ENCODE measurements at places on chromosomes 12 and 14.

GRCh38 chr12:123905319-123905925 is 67.2 kb downstream of the CCDC92 start:
- DNase-seq = peak; percentile 70

GRCh38 chr12:113660936-113661335 is 189.3 kb upstream of the LHX5 start:
- no peak for DNase-seq

- no peak for DNase-seq
Measured at GRCh38 chr14:79467835-79468234, 743.5 kb downstream of the DIO2 start.

GRCh38 chr12:57890191-57891115 is 43.9 kb upstream of the CTDSP2 start:
- no peak for DNase-seq

DNA sequence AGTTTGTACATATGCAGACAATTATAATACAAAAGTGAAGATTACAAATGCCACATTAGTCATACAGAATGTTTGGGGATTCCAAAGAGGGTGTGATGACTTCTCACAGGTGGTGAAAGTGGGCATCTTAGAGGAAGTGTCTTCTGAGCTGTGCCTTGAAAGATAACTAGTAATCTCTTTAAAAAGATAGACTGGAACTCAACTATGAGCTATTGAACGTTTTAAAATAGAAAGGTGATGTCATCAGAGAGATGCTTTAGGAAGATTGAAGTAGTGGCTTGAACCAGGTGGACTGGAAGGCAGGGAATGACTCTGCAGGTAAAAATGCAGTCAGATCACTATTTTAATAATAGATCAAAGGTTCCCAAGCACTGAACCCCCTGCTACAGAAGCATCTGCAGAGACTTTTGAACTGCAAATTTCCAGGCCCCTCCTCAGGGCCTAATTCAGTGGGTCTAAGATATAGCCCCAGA is 50.3 kb downstream of the SYT1 start:
- no peak for DNase-seq

DNA sequence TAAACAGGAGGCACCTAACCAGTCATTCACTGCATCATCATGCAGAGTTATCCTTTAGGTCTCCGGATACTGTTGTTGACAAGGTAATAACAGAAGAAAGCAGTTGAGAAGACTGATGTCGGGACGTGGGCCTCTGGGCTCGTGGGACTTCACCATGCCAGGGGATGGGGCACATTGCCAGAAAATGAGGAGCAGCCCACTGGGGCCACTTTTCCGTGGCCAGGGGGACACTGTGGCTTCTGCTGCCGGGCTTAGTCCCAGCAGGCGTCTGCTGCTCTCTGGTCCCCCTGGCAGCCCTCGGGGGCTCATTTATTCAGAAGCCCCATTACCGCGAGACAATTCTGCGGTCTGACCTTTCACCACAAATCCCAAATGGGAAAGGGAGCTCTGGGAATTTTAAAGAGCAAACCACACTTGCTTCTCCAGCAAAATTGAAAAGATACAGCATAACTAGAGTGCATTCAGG is 201.2 kb downstream of the DAD1 start:
- DNase-seq = no peak

DNA sequence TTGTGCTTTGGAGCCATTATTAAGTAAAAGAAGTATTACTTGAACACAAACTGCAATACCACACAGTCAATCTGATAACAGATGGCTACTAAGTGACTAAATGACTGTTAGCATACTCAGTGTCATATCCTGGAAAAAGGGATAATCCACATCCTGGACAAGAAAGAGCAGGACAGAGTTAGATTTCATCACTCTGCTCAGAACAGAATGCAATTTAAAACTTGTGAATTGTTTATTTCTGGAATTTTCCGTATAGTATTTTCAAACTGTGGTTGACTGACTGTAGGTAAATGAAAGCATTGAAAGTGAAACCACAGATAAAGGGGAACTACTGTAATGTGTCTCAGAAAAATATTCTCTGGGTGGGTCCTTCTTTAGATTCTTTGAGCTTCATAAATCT is 458.8 kb downstream of the TMEM117 start:
- DNase-seq = no peak

- no peak for DNase-seq
Measured at GRCh38 chr12:851343-851742, 98.2 kb downstream of the RAD52 start.

DNA sequence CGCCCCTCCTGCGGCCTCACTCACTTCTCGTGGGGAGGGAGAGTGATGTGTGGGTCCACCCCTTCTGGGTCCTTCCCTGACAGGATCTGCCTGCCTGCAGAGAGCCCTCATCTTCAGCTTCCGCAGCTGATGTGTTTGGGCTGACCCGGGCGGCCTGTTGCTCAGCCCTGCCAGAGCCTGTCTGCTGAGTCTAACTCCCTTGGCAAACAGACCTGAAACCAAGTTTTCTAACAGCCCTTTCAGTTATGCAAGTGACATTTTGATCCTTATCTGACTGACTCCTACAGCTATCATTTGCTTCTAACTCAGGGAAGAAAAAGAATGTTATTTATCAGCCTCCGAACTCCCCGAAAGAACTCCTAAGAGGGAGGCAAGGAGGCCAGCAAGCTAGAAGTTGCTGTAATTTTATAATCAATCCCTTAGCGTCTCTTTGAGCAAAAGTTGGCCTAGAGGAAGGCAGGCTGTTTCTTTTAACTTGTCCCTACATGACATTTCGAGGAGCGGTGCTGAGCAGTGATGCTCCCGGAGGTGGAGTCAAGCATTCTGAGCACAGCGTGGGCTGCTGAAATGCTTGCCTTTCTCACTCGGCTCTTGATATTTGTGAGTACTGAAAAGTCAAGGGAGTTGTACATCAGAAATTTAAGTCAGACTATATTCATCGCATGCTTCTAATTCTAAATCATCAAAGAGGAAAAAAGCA is 31.5 kb upstream of the CACNA2D4 start:
- no peak for DNase-seq

GRCh38 chr14:29930283-29930682 is 2.6 kb upstream of the PRKD1 start:
- no peak for DNase-seq

GRCh38 chr14:68974759-68975347 is 4.2 kb downstream of the ACTN1 start:
- no peak for DNase-seq

DNA sequence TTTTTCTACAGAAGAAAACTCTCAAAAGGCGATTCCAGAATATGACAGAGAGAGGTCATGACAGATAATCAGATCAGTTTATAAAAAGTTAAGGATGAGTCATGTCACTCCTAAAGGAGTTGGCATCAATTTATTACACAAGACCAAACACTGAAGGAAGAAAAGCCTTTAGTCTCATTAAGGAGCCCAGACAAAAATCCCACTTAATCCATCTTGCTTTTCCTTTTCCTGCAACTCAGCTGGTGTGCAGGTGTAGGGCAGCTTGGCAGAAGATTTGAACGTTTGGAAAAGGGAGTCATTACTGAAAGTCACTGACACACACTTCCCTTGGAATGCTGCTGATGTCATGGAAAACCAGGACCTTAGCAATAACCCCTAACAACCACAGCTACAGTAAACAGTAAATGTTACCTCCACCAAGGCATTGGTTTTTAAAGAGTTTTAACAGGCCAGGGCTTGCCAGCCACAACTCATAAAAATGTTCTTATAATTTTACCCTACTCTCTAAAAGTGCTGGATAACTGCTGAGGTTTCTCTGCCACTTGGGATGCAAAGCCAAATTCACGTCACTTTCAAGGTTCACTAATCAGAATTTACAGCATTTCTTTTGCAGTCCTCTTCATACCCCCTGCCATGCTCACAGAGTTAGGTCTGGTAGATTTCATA is 320.6 kb downstream of the RAD51B start:
- DNase-seq = peak; percentile 27

- DNase-seq = no peak
Measured at GRCh38 chr12:88300931-88301330, 158.8 kb downstream of the TMTC3 start.

- no peak for DNase-seq
Measured at GRCh38 chr14:68506021-68506644, 286.7 kb downstream of the ZFP36L1 start.

GRCh38 chr12:122517877-122518276 is 8.9 kb downstream of the RSRC2 start:
- no peak for DNase-seq

DNA sequence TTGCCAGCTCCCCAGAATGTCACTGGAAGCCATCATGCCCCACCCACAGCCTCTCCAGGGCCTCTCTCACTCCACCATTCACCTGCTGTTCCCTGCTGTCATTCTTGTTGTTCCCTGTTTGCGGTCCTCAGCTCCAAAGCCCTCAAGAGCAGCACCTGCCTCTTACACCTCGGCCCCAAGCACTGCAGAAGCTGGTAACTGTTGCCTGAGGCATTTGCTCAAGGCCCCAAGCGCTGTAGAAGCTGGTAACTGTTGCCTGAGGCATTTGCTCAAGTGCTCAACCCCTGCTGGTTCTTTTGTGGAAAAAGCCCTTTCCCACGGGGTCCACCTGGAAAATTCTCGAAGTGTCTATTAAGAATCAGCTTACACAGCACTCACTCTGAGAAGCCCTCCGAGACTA is 78.0 kb downstream of the ARL6IP4 start:
- DNase-seq = no peak

- no peak for DNase-seq
Measured at GRCh38 chr12:93889516-93890212, 212.5 kb downstream of the CRADD start.

DNA sequence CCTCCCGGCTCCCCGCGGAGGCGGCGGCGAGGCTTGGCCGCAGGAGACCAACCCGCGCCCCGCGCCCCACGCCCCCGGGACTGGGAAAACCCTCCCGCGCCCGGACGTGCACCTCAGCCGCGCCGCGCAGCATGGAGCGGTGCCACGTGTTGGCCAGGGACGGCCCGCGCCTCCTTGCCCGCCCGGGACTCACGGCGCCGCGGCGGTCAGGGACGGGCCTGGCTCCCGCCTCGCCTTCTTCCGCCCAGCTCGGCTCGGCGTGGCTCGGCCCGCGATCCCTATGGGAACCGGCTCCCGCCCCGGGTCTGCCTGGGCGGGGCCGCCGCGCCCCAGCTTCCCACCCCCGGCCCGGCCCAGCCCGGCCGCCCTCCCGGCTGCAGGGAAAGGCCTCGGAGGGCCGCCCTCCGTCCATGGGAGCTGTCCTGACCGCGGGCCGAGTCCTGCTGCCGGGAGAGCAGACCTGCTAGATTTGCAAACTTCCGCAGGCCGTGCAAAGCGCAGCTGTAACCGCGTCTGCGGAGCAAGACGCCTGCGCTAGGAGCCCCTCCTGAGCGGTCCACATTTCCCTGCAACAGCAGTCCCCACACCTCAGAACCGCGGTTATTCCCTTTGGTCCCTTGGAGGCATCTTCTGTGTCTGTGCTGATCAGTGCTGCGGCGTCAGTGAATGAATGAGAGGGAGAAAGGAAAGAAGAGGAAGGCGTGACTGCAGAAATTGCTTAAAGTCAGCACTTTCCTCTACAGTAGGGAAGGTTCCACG is at the start of gene CDKL1:
Gene CDKL1, minus strand, starts transcription at position 251 of the 759 bp plus-strand sequence. CDS start 1,013 bp downstream, outside the sequence.
- DNase-seq = no peak

DNA sequence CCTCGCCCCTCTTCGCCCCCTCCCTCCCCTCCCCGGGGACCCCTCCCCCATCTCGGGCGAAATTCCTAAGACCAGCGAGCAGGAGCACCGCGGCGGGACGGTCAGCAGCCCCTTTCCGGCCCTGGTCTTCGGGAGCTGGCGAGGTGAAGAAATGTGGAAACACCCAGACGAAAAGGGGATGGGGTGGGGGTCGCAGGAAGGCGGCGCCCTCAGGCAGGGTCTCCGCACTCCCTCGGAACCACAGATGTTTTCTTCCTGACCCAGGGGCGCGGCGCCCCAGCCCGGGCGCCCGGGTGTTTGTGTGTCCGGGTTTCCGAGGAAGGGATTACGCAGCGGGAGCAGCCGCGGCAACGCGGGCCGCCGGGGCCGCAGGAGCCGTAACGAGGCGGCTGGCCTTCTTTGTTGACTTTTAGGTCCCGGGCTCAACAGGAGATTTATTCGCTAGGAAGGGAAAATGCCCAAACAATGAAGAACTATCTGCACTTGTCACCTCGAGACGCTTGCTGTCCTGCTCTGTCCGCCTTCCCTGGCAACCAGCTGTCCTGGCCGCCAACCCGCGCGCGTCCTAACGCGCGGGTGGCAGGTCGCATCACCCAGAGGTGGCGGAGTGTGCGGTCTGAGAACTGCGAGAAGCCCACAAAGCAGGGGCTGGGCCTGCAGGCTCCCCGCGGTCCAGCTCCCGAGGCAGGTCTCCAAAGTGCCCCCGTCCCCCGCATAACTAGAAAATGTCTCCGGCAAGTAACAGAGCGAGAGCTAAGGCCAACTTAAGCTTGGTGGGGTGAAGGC is 7.0 kb downstream of the FOXA1 start:
- no peak for DNase-seq

DNA sequence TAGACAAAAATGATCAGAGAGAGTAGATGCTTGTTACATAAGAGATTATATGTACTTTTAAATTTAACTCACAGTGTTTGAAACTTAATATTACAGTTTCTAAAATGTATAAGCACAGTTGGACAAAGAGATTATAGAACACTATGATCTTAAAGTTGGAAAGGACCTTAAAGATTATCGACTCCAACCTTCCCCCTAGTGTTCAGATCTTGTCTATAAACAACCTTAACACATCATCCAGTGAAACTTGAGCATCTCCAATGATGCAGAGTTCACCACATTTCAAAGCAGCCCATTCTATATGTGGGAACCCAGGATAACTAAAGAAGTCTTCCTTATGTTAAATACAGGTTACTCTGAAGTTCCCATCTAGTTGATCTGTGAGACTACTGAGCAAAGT is 480.8 kb downstream of the RMST start:
- no peak for DNase-seq

GRCh38 chr14:71321574-71322315 is 414.5 kb downstream of the PCNX1 start:
- peak; percentile 69 for DNase-seq

DNA sequence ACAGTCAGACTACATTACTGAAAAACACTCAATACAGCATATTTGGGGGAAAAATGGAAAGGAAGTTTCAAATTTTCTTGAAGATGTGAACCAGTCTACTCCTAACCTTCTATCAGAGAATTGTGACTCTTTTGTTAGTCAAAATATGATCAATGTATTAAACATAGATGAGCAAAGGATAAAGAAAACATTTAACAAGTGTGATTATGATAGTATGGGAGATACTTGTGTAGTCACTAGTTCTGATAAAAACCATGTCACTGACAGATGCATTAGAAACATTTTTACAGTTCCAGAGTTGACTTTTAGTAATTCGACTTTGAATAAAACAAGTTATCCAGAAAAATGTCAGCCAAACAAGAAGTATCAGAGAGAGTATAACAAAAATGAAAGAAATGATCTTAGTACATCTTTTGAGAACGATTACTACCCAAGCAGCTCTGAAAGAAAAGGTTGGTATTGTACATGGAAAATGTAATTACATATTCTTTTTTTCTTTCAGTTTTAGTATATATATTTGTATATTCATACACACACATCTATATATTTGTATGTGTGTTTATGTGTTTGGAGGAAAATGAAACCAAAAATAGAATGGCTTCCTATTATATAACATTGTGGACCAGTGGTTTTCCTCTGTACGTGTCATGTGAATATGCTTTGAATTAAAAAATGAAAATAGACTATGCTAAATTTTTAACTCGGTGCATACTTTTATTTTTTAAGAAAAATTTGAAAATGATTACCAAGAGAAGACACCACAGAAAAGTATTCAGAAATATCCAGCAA is 63.3 kb upstream of the ABCD2 start:
- no peak for DNase-seq

Data from NCI-H1048 (cell line).